ENCODE measurements at places on chromosomes 5 and 9.

- no peaks in the 10 kb centered on the region for H3K27me3 ChIP-seq
- peaks cover 68% of the 10 kb centered on the region for H3K4me1 ChIP-seq
- peak overlapping the region; percentile 45 for H3K27ac ChIP-seq
- H3K36me3 ChIP-seq = no peaks in the 10 kb centered on the region
- DNase-seq = no peak
Measured at GRCh38 chr5:56475689-56476486, 242.8 kb upstream of the ANKRD55 start.

GRCh38 chr5:176446884-176447590 lies 1.1 kb upstream of the FAF2 start:
- H3K4me1 ChIP-seq = peaks cover 7% of the 10 kb centered on the region
- peak overlapping the region; percentile 91 for H3K27ac ChIP-seq
- H3K27me3 ChIP-seq = no peaks in the 10 kb centered on the region
- no peak for DNase-seq
- no peaks in the 10 kb centered on the region for H3K36me3 ChIP-seq

DNA sequence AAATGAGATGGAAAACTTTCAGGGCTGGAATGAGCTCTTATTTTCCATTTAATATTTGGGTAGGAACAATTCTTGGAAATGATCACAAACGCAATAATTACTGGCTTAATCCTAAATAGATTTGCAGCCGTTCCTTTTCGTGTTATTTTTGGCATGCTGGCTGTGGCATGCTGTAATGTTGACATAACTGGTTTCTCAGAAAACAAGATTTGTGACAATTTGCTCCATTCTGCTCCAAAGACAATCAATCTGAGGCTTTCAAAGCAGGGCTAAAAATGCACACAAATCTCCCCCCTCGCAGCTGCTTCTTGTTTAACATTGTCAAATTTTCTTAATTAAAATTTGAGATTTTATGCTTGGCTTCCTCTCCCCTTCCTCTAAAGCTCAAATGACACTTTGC lies 151.2 kb downstream of the TTC39B start:
- no peak overlapping the region for H3K4me3 ChIP-seq
- no peak for DNase-seq
- H3K4me1 ChIP-seq = no peaks in the 10 kb centered on the region
- H3K27ac ChIP-seq = no peak overlapping the region
- H3K27me3 ChIP-seq = no peaks in the 10 kb centered on the region

DNA sequence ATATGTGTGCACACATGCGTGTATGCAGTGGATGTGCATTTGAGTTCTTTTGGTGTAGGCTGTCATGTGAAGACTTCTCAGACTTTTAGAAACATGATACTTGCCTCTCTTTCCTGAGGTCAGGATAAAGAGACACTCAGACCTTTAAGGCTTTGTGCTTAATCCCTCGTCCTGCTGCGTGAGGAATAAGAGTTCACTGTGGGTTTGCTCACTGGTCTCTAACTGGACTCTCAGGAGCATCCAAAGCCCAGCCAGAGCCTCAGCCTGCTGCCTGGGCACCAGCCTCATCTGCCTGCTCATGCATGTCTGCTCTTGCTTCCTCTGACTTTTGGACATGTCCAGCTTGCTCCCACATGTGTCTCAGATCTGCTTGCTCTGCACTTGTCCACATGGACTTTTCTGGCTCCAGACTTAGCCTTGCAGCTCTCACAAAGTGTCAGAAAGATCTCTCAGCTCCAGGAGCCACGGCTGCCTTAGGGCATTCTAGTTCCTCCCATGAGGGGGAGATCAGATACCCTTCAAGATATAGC lies 65.1 kb upstream of the ZNF366 start:
- H3K4me1 ChIP-seq = no peaks in the 10 kb centered on the region
- H3K4me3 ChIP-seq = no peak overlapping the region
- no peak for DNase-seq
- H3K27me3 ChIP-seq = no peaks in the 10 kb centered on the region
- H3K27ac ChIP-seq = no peak overlapping the region

- H3K36me3 ChIP-seq = no peaks in the 10 kb centered on the region
- H3K27ac ChIP-seq = no peak overlapping the region
- no peaks in the 10 kb centered on the region for H3K27me3 ChIP-seq
- H3K4me3 ChIP-seq = no peak overlapping the region
- no peaks in the 10 kb centered on the region for H3K4me1 ChIP-seq
- DNase-seq = no peak
Measured at GRCh38 chr9:124251204-124251603, 6.5 kb upstream of the NEK6 start.

DNA sequence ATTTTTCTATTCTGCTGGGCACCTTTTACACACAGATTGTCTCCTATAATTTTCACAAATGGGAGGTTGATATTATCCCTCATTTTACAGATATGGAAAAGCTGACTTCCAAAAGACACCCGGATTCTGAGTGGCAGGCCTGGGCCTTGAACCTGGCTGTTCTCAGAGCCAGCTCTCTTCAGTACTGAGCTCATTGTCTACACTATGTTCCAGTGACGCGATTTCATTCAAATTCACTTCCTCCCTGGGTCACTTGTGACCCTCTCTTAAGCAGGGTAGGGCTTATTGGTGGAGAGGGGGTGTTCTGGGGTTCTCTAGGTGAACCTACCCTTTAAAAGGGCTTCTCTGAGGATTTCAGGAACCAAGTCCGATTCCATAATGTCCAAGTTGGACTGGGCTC lies 70.2 kb downstream of the ANKRD33B start:
- H3K4me1 ChIP-seq = no peaks in the 10 kb centered on the region

DNA sequence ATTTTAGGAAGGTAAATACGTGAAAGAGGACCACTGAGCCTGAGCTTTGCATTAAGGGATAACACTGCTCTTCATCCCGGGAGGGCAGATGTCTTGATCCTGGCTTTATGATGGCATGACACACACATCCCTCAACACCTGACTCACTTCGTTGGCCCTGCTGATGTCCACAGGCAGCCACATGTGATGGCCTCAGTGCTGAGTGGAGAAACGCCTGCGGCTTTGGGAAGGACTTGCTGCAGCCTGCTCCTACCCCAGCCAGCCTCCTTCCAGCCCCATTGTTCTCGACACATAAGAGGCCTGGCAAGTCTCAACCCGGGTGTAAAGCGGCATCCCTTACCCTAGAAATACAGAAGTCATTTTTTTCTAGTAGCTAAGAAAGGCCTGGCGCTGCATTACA lies 169.0 kb downstream of the SYK start:
- no peaks in the 10 kb centered on the region for H3K4me1 ChIP-seq
- no peak overlapping the region for H3K4me3 ChIP-seq
- DNase-seq = no peak
- H3K27ac ChIP-seq = no peak overlapping the region
- H3K27me3 ChIP-seq = no peaks in the 10 kb centered on the region

DNA sequence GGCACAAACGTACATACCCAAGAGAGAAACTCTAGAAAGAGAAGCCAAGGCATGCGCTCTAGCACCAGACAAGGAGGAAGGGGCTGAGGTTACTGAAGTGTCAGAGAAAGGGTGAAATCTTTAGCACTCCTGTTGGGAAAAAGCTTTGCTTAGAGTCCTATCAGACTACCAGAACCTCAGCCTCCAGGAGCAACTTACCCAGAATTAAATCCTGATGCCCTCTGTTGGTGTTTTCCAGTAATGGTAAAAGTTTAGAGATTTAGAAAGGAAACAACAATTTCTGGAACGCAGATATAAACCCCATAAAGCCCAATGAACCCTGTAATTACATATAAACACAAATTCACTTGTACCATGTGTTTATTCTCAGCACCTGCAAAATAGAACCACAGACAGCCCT lies 33.2 kb upstream of the ASTN2 start:
- H3K4me3 ChIP-seq = no peak overlapping the region
- H3K36me3 ChIP-seq = no peaks in the 10 kb centered on the region
- H3K27me3 ChIP-seq = no peaks in the 10 kb centered on the region
- DNase-seq = no peak
- H3K4me1 ChIP-seq = no peaks in the 10 kb centered on the region

- no peaks in the 10 kb centered on the region for H3K4me1 ChIP-seq
- H3K4me3 ChIP-seq = no peak overlapping the region
Measured at GRCh38 chr5:111865356-111865755, 108.4 kb upstream of the NREP start.

- H3K4me1 ChIP-seq = no peaks in the 10 kb centered on the region
- H3K27me3 ChIP-seq = no peaks in the 10 kb centered on the region
- no peak overlapping the region for H3K4me3 ChIP-seq
Measured at GRCh38 chr5:121982893-121983285, 21.1 kb downstream of the SRFBP1 start.

Measured in Caco-2 (cell line).